Hematopoietic multipotent progenitor cell treated with erythropoietin and hydrocortisone succinate and interleukin-3 and kit ligand, for 4 days (in vitro differentiated cells): ENCODE measurements at places on chromosomes 13 and 19.
A peak's percentile ranks its signal among the peaks of the same experiment; 100 is the strongest.

GRCh38 chr13:75327135-75327510 lies 154.8 kb downstream of the TBC1D4 start:
- no peak for DNase-seq

DNA sequence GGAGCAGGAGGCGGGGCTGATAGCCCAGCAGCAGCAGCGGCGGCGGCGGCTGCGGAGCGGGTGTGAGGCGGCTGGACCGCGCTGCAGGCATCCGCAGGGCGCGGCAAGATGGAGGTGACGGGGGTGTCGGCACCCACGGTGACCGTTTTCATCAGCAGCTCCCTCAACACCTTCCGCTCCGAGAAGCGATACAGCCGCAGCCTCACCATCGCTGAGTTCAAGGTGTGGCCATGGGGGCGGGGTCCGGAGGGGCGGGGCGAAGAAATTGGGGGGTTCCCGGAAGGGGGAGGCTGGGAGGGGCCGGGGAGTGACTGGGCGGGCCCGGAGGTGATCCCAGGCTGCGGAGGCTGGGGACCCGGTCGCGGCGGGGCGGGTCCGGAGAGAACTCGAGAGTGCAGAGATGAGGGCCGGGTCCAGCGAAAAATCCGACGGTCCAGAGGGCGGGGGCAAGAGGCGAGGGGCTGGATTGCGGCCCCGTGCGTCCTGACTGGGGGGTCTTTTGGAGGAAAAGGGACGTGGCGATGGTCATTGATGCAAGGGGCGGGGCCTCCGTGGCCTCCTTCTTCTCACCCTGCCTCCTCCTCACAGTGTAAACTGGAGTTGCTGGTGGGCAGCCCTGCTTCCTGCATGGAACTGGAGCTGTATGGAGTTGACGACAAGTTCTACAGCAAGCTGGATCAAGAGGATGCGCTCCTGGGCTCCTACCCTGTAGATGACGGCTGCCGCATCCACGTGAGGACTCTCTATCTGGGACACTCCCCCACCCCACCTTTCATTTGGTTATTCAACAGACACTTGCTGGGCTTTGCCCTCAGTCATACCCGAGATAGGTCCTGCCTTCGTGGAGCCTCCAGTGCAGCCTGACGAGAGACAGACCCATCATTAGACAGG lies at the start of gene TBCB:
Gene TBCB, plus strand, starts transcription at position 16 of the 891 bp plus-strand sequence. Its CDS starts 93 bp downstream, at position 109.
- DNase-seq, result no peak

GRCh38 chr19:55526216-55527196 lies 10.4 kb downstream of the SBK2 start:
- DNase-seq, result peak; percentile 79

- no peak for DNase-seq
Observed at GRCh38 chr19:41098762-41099161, 10.5 kb downstream of the CYP2A13 start.

GRCh38 chr13:95571941-95572340 lies 19.4 kb downstream of the CLDN10 start:
- no peak for DNase-seq

DNA sequence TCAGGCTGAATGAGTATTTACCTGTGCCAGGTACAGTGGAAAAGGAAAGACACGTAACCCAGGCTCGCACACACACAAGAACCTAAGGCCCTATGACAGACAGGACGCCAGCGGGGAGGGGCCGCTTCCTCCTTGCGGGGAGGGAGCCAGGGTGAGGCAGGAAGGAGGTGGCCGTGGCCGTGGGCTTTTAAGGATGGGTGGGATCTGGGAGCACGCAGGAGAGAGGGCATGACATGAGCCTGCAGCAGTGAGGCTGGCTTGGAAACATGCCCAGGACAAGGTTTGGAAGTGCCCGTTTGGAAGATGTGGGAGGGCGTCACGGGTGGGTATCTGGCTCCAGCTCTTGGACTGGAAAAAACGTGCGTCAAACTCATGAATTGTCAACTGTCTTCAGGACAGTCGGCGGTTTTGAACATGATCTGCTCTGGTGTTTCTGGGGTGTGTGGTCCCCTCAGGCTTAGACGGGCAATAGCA lies 20.1 kb downstream of the SH3GL1 start:
- DNase-seq, result peak; percentile 67

DNA sequence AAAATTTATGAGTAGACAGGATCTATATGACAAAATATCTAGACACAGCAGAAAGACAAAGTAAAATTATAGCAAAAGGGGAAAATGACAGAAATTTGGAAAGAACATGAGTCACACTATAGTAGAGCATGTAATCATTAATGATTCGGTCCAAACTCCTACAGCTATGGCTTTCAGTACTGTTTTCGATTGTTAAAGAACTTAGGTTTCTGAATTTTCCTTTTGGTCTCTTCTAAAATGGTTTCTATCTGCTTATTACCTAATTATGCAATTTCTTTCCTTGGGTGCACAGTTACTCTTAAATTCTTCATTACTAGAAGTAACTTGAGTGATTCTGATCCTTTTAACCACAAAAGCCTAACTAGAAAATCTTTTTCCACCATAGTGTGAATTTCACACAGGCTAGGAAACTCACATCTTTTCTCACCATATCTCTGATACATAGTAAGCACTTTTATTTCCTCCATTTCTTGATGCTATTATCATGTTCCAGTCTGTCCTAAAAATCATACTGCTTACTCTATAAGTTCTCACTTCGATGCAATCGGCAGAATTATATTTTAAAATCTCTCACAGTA lies 1101.4 kb downstream of the PCDH9 start:
- no peak for DNase-seq

DNA sequence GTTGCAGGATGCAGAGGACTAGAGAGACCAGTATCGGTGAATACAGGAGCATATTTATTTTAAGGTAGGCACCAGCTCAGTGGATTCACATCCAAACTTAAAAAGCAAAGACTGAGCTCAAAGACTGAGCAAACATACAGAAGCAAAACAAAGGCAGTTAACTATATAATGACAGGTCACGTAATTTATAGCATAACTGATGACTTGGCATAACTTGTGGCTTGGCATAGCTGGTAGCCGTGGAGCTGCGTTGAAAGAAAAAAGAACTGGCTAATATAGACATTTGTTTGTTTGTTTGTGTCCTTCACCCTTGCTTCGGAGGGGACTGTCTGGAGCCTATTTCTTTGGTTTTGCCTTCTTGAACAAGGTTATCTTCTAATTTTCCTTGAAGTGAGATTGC lies 33.7 kb downstream of the ZNF493 start:
- peak; percentile 13 for DNase-seq

GRCh38 chr13:43573802-43574514 lies 212.8 kb downstream of the ENOX1 start:
- peak; percentile 26 for DNase-seq

GRCh38 chr19:54456423-54457373 lies 6.9 kb downstream of the LENG9 start:
- DNase-seq, result no peak

DNA sequence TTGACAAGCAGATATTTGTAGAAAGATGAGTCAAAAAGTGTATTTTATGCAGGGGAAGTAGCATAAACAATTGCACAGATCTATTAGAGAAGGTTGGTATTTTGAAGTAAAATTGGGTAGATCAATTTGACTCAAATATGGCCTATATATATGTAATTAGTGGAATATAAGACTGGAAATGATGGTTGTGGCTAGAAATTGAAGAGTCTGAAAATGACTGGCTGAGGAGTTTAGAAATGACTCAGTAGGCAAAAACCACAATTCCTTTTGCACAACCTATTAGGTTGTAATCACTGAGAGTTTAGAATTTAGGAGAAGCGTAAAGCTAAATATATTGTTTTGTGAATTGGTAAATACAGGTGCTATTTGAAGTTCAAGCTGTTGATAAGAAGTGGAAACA lies 622.6 kb upstream of the PCDH20 start:
- DNase-seq, result no peak

DNA sequence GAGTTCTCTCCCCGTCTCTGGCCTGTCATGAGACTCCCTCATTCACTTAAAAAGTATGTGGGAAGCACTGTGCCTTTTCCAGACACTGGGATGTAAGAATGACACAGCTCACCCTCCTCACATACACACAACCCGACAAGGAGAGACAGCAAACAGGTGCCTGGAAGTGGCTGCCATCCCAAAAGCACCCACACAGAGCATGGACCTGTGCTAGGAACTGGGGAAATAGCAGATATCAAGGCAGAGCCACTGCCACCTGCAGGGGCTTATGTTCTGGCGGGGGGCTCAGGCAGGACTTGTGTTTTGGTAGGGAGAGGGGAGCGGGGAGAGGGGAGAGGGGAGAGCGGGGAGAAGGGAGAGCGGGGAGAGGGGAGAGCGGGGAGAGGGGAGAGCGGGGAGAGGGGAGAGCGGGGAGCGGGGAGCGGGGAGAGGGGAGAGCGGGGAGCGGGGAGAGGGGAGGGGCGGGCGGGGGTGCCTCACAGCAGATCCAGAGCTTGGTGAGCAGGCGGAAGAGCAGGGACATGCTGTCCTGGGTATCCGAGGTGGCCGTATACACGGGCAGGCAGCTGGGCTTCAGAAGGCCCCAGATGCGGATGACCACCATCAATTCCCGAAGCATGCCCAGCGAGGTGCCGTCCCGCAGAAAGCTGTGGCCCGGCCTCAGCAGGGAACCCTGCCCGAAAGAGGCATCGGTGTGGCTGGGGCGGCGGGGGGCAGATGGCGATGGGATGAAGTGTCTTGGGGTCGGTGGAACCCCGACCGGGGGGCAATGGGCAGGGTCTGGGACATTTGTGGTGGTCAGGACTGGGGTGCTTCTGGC lies 12.2 kb downstream of the CFD start:
- DNase-seq, result peak; percentile 41

DNA sequence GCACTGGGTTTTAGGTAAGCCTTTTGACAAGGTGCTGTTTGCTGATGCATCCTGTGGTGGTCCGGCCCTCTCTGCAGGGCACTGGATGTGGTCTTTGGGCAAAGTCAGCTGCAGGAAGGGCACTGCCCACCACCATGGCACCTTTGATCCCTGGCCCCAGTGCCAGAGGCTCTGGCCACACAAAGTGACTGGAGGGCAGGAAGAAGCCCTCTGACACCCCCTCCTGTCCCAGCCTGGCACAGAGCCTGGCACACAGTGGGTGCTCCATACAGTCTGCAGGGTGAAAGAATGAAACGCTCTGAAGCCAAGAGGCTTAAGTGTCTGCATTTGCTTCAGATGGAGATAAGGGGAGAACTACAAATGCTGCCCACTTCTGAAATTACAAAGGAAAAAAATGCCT lies 47.6 kb upstream of the CNMD start:
- DNase-seq, result no peak

DNA sequence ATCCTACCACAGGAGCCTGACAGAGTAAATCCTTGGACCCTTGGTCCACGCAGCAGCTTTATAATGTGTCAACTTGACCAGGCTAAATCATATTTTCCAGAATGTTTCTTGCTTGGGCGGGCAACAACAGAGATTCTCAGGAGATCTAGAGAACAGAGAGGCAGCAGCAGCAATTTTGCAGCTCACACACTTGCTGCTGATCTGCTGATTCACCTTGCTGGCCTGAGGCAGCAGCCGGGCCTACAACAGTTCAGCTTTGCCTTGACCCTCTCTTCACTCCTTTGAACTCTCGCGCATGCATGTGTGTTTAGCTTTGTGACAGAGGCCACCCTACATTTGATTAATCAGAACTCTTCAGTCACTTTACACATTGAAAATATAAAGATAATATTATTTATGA lies 159.3 kb downstream of the UGGT2 start:
- DNase-seq, result no peak

DNA sequence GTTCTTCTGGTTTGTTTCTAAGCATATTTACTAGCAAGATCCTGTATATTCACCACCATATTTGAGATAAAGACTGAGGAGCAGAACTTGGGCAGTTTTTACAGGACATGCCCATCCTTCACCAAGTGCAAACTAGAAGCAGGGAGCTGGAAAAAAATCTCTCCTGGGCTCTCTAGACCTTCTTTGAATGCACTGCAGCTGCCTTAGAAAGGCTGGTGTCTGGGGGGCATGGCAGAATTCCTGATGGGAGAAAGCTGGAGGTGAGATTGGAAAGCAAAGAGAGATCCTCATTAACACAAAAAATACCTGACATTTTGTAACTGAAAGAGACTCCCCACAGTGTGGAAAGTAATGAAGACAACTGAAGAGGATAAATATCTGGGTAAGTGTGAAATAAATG lies 1612.1 kb downstream of the OLFM4 start:
- no peak for DNase-seq

GRCh38 chr19:44782729-44783128 lies 5.0 kb downstream of the CBLC start:
- DNase-seq, result peak; percentile 27

DNA sequence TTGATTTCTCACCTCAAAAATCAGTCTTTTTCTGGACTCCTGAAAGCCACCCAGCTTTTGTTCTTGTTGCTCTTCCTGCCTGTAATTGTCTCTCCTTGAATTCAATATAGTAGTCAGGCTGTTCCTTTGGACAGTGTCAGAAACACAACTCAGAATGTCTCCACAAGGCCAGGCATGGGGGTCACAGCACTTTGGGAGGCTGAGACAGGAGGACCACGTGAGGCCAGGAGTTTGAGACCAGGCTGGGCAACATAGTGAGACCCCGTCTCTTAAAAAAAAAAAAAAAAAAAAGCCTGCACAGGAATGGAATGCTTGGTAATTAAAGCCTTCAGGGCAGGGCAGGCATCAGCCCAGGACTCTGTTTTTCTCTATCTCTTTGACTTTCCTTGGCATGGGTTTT lies 8.9 kb upstream of the BAX start:
- DNase-seq, result no peak
